ENCODE measurements at places on chromosomes 3 and 15.

DNA sequence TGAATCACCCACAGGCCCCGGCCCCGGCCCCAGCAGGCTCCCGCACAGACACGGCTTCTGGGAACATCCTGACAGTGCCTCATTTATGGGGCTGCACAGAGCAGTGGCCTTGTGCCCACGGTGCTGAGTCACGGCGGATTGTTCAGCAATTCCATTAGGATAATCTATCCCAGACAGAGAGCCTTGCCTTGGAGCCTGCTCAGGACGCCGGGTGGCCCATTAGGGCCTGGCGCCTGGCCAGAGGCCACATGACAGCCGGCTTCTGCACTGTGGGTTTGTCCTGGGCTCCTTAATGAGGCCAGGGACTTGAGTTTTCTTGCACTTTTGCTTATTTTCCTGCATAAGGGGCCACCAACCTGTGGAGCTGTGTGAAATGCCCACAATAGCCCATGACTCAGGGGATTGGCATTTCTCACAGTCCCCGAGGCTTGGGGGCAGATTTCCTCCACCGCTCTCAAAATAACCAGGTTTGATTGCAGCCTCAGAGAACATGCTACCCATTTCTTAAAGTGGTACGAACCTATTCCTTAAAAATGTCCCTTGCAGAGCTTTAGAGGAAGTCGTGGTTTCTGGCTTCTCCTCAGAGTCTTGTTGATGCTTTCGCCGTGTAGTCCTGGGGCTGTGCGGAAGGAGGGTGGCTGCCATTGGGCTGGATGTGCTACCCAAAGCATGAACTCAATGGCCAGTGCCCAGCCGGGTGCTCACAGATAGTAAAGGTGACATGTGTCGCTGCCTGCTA, 19.0 kb downstream of the SYNM start:
- DNase-seq: peak; percentile 39

DNA sequence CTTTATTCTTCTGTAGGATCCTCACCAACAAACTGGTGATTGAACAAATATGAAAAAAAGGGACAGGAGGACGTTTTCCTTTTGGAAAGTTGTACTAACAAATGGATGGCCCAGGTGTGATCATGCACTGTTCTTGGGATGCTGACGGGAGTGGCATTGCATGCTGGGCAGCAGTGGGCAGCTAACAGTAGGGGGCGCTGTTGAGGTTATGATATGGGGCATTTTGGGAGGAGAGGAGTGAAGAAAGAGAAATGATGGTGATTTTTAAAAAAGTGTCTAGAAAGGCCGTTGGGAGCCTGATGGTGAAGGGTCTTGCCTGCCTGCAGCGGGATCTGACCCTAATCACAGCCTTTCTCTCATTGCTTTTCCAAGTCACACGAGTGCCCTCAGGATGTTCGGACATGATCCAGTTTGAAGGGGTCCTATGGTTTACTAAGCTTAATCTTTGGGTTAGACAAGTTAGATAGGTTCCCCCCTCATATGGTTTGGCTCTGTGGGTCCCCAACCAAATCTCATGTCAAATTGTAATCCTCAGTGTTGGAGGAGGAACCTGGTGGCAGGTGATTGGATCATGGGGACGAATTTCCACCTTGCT, 46.2 kb upstream of the PRTG start:
- peak; percentile 0 for DNase-seq

DNA sequence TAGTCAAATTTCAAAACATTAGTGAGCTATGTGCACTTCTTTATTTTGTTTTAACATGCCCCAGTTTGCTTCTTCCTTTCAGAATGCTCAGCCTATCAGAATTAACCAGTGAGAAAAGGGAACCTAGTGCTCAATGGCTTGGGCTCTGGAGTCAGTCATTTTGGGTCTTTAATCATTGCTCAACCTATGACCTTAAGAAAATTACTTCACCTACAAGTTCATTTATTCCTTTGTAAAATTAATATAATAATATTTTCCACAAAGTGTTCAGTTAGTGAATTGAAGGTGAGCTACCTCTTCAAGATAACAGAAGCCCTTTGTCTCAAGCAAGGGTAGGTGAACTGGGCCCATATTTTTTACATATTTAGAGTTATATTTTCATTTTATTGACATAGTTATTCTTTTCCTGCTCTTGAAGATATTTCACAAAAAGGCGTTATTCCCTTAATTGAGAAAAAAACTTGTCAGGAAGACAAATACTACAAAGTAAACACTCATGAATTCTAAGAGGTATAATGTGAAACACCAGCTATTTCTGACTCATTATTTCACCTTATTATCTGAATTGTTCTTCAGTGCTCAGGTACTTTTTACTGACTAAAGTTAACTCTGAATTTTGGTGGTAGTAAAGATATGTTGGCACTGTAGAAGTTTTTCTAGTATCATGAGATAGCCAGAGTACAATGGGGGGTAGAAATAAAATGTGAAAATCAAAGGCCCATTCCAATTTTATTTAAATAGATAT, 415.5 kb downstream of the NAALADL2 start:
- no peak for DNase-seq

- DNase-seq: no peak
Observed at GRCh38 chr3:187858711-187859110, 113.4 kb upstream of the BCL6 start.

DNA sequence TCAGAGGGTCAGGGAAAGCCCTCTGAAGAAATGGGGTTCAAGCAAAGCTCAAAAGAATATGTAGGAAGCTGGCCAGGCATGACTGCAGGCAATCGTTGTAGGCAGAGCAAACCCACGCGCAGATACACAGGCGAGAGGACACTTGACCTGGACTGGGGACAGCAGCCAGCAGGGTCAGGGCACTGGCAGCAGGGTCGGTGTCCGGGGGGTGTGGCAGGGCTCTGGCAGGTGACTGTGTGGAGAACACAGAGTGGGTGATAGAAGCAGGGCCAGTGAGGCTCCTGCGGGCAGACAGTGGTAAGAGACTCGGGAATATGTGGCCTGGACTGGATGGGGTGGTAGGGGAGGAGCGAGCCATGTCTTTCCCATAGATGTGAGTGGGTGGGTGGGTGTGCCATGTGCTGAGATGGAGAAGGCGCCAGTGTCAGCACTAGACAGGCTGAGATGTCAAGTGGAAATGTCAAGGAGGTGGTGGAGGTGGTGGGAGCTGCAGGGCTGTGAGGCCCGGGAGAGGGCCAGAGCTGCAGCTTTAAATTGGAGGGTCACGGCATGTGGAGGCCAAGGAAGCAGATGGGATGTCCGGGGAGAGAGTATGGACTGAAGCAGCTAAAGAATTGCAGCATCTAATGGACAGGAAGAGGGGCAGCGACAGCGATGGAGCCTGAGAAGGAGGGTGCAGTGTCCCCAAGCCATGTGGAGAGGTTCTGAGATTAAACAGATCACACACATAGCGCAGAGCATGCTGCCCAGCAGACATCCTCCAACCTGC, 13.4 kb downstream of the TMEM43 start:
- DNase-seq: no peak

- no peak for DNase-seq
Observed at GRCh38 chr15:73495181-73495580, 52.2 kb downstream of the REC114 start.

GRCh38 chr3:23157331-23157730, 45.8 kb upstream of the UBE2E2 start:
- no peak for DNase-seq

DNA sequence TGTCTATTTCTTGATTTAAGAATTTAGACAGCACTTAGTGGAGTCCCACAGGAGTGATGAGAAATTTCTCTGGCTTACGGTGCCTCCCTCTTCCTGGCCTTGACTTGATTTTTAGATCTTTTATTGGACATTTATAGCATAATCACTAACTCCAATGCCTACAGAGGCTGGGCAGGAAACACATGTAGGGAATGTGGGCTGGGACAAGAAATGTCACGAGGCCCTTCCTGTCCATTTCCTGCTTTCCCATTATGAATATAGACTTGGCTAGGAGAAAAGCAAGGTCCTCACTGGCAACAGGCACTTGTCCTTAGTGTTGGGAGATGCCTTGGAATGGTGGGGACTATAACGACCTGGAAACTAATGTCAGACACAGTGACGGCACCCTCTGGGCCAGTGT, 100.3 kb downstream of the MYLK start:
- no peak for DNase-seq

DNA sequence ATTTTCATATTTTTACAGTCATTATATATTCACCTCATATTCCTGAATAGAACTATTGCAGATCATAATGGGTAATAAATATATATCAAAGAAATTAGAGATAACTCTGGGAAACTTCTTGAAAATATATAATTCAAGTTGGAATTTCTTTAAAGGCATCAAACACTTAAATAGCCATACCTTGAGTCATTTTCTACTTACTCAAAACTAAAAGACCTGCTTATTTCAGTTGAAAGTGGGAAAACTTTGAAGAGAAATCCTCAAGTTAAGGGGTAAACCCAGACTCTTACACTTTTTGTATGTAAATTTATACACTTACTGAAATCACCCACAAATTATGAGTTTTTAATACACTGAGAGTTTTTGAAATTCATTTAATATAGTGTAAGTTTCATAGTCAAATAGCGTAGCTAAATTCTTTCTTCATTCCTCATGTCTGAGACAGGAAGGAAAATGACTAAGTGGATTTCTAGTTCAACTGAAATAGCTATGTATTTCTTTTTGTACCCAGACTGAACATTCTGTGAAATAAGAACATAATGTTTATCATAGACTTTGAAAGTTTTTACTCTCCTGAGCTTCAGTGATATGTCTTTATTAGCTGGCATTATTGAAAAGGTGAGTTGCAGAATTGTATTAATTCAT, 4.6 kb upstream of the ALCAM start:
- DNase-seq: no peak

DNA sequence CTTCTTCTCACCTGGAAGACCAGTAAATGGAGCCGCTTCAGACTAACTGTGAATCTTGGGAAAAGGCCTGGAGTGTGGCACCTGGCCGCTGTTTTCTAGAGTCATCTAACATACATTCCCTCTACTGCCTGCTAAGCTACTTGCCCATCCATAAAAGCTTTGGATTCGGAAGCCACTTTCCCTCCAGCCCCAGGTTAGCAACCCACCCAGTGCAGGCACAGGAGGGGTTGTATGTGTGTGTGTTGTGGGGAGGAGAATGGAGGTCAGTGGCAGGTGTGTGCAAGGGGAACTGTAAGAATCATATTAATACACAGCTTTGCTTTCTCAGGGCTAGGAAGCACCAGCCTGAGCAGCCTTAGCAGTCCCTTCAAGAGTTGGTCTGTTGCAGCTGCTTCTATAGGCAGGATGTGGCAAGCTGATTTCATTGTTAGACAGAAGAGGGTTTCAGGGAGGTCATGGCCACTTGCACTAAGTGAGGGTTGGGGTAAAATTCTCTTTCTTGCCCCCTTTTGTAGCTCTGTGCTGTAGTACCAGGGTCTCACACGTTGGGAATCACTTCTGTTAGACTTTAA, 8.9 kb downstream of the NSUN3 start:
- no peak for DNase-seq

- DNase-seq: no peak
Observed at GRCh38 chr3:194112120-194113106, 23.5 kb upstream of the HES1 start.

DNA sequence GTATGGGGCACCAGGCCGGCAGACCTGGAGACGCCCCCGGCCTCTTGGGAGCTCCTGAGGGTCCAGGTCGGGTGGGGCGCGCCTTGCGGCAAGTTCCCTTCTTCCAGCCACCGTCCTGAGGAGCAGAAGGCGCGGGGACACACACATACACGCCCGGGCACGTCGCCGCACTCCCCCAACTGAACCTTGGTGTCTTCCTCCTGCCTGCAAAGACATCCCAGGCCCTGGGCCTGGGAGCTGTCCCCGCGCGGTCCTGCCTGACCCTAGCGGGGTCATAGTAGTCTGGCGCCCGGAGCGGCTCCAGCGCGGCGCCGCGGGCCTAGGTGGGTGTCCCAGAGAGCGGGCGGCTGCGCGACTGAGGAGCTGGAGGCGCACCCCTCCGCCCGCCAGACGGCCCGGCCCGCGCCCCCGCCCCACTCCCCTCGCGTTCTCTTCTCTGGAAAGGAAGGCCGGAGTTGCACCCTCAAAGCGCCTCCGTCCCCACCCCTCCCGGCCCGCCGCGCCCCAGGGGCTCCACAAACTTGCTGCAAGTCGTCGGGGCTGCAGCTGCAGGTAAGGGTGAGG, 185.9 kb upstream of the LINGO1 start:
- DNase-seq: no peak

DNA sequence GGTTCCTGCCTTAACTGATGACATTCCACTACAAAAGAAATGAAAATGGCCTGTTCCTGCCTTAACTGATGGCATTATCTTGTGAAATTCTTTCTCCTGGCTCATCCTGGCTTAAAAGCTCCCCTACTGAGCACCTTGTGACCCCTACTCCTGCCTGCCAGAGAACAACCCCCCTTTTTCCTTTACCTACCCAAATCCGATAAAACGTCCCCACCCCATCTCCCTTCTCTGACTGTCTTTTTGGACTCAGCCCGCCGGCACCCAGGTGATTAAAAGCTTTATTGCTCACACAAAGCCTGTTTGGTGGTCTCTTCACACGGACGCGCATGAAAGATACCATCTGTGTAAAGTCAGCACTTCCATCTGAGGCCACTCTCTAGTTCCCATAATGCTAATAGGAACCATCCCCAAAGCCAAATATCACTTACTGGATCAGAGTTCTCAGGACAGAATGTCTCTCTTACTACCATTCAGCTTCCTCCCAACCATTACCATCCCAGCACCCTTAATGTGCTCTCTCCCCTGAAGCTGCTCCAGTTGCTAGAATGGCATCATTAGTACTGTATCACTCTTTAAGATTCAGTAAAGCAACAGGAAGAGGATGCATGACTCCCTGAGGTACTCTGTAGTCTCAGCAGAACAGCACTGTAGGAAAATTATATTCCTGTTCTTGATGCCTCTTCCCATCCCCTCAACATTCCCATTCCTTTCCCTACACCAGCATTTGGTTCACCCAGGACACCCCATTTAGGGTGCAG, 2.3 kb upstream of the HRG start:
- DNase-seq: no peak

DNA sequence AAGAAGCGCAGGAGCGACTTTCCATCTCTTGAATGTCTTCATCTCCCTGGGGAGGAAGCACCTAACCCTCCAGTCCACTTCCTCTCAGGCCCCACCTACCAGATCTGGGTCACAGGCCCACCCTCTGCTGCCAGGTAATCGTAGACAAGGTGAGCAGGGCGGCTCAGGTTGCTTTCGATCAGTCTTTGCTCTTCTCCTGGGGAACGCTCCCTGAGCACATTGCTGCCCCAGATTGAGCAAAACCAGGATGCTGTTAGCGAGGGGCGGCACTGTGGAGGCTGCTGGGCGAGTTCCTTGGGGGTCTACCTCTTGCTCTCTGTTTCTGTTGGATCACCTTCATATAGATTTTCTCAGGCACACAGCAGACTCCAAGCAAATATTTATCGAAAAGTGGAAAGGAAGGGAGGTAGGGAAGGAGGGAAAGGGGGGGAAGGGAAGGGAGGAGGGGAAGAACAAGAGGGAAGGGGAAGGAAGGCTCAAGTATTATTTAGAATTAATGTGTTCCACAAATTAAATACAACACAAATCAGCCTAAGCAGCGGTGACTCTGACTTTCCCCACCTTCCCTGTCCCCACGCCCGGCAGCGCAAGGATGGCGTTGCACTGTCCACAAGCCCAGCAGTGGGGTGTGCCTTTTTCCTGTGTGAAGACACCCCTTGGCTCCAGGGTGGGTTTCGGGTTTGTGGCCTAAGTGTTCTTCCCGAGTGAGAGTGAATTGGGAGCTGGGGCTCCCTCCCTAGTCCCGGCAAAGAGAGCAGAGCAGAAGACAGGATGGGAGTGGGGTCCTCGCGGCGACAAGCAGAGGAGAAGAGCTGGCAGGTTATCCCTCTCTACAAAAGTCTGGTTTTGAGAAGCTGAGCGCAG, 6.1 kb upstream of the PCSK6 start:
- DNase-seq: no peak
